ENCODE measurements at places on chromosomes 1 and 21. TPM values are rescaled to one million over a fixed set of nuclear protein-coding genes. Genes with fewer than 3 reads are reported as not detected.

RIPK4 gene
- total RNA-seq = 30.1 TPM

- peak; percentile 2 for DNase-seq
Measured at GRCh38 chr1:30303387-30303786, 420.0 kb downstream of the MATN1 start.

ARMH1 gene
- total RNA-seq = 14.9 TPM

DNA sequence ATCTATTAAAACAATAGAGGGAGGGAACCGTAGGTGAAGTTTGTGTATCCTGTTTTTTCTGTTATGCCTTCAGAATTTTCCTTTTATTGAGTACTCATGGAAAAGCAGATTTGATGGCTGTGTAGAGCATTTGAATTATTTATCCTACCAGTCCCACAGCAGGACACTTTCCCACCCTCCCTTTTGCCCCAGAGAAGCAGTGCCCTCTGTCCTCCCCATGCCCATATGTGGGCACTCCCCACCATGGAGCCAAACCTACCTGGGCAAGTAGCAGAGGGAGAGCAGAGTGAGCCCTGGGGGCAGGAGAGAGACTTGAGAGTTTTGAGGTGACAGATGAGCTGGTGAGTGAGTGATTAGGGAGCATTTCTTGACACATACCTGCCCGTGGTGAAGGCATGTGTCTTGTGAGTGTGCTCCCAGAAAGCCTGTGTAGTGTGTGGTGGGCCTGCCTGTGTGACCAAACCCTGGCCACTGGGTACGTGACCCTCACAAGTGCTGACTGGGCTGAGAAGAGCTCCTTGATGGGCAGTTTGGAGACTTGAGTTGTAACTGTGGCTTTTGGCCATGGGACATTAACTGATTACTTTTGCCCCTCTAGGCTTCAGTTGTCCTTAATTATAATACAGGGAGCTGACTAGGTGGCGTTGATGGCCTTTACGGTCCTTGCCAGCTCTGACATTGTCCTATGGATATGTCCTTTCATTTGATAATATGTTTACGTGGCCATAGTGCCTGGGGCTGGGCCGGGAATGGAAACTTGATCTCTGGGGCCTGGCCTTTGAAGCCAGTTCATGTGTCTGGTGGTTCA is 3.6 kb downstream of the PSEN2 start:
- DNase-seq = no peak

All from progenitor cell of endocrine pancreas (in vitro differentiated cells).